Foreskin keratinocyte (primary cell): ENCODE measurements at places on chromosomes 4 and X. TPM values are rescaled to one million over a fixed set of nuclear protein-coding genes. Genes with fewer than 3 reads are reported as not detected.

The ERVMER34-1 gene
- total RNA-seq: 9.7 and 11.1 TPM in 2 replicates

The DMRTC1 gene
- total RNA-seq: not detected in 2 replicates

The TCEAL2 gene
- total RNA-seq: not detected in 2 replicates

The NPNT gene
- total RNA-seq: 0.51 and 1.4 TPM in 2 replicates

The SSX3 gene
- not detected in 2 replicates for total RNA-seq

The NCAPG gene
- total RNA-seq: 43.4 and 55.2 TPM in 2 replicates

The KLHL4 gene
- not detected in 2 replicates for total RNA-seq

The ABCG2 gene
- 2.2 and 4.5 TPM in 2 replicates for total RNA-seq

The TMEM31 gene
- total RNA-seq: not detected in 2 replicates

The LANCL3 gene
- 1.3 and 1.6 TPM in 2 replicates for total RNA-seq

The CLNK gene
- not detected in 2 replicates for total RNA-seq

The LRCH2 gene
- 0.04 TPM in 1 of 2 replicates, not detected in the other for total RNA-seq

The SPP1 gene
- 0.17 and 0.18 TPM in 2 replicates for total RNA-seq

The MID1 gene
- total RNA-seq: 12.6 and 17.6 TPM in 2 replicates

The BBS12 gene
- total RNA-seq: 3.0 and 3.4 TPM in 2 replicates

The SORCS2 gene
- 0.03 and 0.04 TPM in 2 replicates for total RNA-seq

The CFAP47 gene
- not detected in 2 replicates for total RNA-seq

The SPANXD gene
- not detected in 2 replicates for total RNA-seq

The SYP gene
- 0.20 and 0.28 TPM in 2 replicates for total RNA-seq

The ITIH6 gene
- not detected in 2 replicates for total RNA-seq

The PIGA gene
- total RNA-seq: 12.2 and 12.4 TPM in 2 replicates

The RTL9 gene
- 0.07 and 0.11 TPM in 2 replicates for total RNA-seq

The RHOXF1 gene
- not detected in 2 replicates for total RNA-seq

The KIF4A gene
- total RNA-seq: 19.1 and 26.6 TPM in 2 replicates

The QRFPR gene
- total RNA-seq: 0.18 and 0.20 TPM in 2 replicates

The GRPR gene
- 0.11 TPM in 1 of 2 replicates, not detected in the other for total RNA-seq

The KLKB1 gene
- total RNA-seq: not detected in 2 replicates

The HHIP gene
- total RNA-seq: 0.53 and 0.75 TPM in 2 replicates

The ANOS1 gene
- total RNA-seq: 3.0 and 4.3 TPM in 2 replicates

The MAGEE2 gene
- not detected in 2 replicates for total RNA-seq

The TCEAL9 gene
- total RNA-seq: 87.4 and 102 TPM in 2 replicates

The ARHGAP24 gene
- total RNA-seq: 0.99 and 1.4 TPM in 2 replicates

The GYPE gene
- total RNA-seq: not detected in 2 replicates

The RXFP1 gene
- not detected in 2 replicates for total RNA-seq

The SSX4B gene
- not detected in 2 replicates for total RNA-seq

The DOK7 gene
- total RNA-seq: 0.81 and 1.1 TPM in 2 replicates

The JCHAIN gene
- total RNA-seq: not detected in 2 replicates

The ZDHHC15 gene
- total RNA-seq: not detected in 2 replicates

The SRPX2 gene
- 0.31 and 0.49 TPM in 2 replicates for total RNA-seq

The GPC4 gene
- 2.1 and 7.0 TPM in 2 replicates for total RNA-seq

The IL9R gene
- total RNA-seq: 0.07 TPM in 1 of 2 replicates, not detected in the other

The ARHGAP36 gene
- total RNA-seq: not detected in 2 replicates

The MAGEA9B gene
- not detected in 2 replicates for total RNA-seq

The EXOC1 gene
- total RNA-seq: 24.9 and 30.1 TPM in 2 replicates

The RHOH gene
- total RNA-seq: not detected in 2 replicates

The MAGEA3 gene
- total RNA-seq: not detected in 2 replicates

The ADH4 gene
- not detected in 2 replicates for total RNA-seq

The TEC gene
- total RNA-seq: 0.07 and 0.24 TPM in 2 replicates
